ENCODE measurements at places on chromosomes 5 and 9.
A peak's percentile ranks its signal among the peaks of the same experiment; 100 is the strongest.

GRCh38 chr5:150672237-150672883 lies 11.3 kb downstream of the MYOZ3 start:
- no peak for DNase-seq

DNA sequence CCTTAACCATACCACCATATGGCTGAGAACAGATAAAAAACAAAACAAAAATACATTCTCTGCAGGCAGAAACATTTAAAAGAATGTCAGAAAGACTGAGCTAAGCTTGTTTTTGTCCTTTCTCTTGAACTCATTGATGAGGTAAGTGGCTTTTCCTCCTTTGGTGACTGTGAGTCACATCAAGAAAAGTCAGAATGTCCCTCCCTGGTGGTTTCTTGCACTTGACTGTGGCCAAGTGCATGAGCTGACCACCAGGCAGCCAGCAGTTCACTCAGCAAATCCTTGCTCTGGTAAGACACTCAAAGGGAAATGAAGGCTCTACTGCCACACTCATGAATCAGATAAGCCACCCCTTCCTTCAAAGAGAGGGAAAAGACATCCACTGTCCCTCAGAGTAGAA lies 970.9 kb downstream of the TAF11L14 start:
- DNase-seq, result no peak

DNA sequence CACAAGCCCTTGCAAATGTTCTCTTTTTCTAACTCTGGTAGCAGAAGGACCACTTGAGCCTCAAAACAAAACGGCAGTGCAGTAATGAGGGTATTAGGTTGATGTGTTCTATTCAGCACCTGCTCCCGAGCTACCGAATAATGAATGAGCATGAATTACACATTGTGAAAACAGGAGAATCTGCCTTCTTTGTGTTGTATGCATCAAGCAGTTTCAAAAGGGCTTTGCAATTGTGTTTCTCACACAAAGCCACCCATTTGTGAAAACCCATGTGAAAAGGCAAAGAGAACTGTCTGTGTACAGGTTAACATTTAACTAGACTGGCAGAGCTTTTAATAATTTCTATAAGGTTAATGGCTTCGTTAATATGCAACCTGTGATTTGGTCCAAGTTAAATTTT lies 97.8 kb downstream of the STK32A start:
- DNase-seq, result no peak

DNA sequence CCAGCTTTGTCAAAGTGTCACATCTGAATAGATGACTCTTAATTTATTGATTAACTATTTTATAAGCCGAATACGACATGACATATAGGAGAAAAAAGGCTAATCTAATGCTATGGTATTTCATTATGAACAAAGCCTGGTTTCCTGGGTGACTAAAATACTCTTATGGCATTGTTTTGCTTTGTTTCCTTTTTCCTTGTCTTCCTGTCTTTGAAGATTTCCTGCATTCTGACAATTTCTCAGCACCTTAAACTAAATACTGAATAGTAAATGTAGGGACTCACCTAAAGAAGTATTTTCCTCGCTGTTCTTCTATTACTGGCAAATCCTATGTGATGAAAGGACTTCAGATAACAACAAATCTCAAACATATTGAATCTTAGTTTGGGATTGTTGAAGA lies 1284.5 kb downstream of the EFNA5 start:
- no peak for DNase-seq

- no peak for DNase-seq
Measured at GRCh38 chr9:129202613-129203555, 24.8 kb upstream of the IER5L start.

DNA sequence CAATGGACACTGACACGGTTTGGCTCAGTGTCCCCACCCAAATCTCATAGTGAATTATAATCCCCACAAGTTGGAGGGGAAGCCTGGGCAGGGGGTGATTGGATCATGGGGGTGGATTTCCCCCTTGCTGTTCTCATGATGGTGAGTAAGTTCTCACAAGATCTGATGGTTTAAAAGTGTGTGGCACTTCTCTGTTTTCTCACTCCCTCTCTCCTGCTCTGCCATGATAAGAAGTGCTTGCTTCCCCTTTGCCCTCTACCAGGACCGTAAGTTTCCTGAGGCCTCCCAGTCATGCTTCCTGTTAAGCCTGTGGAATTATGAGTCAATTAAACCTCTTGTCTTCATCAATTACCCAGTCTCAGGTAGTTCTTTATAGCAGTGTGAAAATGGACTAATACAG lies 115.8 kb upstream of the KIF2A start:
- DNase-seq, result no peak

GRCh38 chr5:141973871-141974595 lies 5.1 kb downstream of the RNF14 start:
- no peak for DNase-seq

- DNase-seq, result no peak
Measured at GRCh38 chr9:81604306-81605169, 84.8 kb downstream of the TLE1 start.

DNA sequence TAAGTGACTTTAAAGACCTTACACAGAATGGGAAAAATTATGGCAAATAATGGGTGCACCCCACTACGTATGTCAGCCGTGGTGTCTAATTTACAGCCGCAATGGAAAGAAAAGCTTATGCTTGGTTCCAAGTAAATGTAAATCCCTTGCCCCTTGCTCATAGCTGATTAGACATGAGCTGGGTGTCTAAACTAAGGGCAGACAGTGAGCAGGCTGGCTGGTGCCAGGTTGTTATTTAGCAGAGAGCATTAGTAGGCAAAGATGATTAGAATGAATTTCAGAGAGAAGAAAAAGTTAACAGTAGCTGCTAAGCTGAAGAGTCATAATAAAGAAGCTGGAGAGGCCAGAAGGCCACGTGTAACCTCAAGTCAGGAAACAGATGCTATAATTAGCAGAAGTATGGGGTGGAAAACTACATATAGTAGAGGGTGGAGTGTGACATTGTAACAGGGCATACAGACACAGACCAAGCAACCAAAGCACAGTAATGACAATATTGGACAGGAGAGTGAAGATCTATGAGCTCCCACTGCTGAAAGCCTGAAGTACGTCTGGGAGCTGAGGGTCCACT lies 257.7 kb downstream of the MCTP1 start:
- no peak for DNase-seq

GRCh38 chr5:60365001-60365400 lies 335.0 kb downstream of the DEPDC1B start:
- DNase-seq, result no peak

DNA sequence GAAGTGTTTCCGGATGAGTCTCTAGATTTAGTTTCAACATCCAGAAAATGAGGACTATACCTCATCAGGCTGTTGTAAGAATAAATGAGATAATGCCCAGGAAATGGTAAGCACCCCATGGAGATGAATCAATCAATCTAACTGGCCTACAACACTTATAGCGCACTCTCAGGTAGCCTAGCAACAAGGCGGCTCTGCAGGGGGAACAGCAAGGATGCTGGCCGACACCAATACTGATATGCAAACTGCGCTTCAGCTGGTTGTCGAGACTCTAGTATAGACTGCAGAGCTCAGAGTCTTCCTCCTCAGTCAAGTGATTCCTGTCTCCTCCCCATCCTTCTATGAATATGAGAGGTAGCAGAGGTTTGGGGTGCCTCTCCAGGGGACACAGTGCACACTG lies 218.8 kb upstream of the WWC1 start:
- no peak for DNase-seq

DNA sequence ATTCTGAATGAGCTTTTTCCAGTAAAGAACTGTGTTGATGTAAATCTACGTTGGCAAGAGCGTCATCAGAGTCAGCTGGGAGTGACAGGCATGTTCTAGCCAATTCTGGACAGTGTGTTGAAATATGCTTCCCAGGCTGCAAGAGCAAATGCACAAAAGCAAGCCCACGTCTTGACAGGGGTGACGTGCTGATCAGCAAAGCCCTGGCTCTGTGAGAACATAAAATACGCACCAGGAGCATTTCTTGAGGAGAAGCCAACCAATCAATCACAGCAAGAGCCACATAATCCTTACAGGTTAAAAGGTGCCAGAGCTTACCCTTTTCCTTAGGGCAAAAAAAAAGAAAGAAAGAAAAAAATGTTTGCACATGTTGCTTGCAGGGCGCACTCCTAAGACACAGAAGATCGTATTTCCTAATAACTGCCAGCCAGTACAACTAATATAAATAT lies 148.1 kb downstream of the PDE4D start:
- no peak for DNase-seq

- no peak for DNase-seq
Measured at GRCh38 chr5:151178777-151179488, 21.4 kb upstream of the ANXA6 start.

DNA sequence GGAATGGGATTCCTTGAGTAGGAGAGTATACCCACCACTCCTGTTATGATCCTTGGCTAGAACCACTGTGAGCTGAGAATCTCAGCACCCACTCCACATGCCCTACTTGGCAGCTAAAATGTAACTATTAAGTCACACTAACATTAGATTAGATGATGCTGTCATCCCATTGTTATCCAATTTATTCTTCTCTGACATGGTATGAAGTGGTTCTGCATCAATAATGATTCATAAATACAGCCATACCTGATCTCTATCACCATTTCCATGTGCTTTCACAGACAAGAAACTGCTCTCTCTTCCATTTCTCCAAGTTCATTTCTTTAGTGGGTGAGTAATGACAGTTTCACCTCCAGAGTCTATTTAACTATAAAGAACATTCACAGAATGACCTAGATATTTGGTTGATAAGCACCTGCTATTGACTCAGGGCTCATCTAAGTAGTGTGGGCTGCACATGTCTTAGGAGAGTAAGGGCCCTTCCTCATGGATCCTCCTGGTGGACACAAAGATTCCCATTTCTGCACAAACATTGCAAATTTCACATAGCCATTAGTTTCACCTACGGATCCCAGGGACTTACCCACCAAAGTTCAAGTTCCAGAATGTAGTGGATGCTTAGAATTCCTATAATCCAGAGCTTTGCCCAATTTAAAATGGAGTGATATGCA lies 187.9 kb downstream of the EBF1 start:
- no peak for DNase-seq

DNA sequence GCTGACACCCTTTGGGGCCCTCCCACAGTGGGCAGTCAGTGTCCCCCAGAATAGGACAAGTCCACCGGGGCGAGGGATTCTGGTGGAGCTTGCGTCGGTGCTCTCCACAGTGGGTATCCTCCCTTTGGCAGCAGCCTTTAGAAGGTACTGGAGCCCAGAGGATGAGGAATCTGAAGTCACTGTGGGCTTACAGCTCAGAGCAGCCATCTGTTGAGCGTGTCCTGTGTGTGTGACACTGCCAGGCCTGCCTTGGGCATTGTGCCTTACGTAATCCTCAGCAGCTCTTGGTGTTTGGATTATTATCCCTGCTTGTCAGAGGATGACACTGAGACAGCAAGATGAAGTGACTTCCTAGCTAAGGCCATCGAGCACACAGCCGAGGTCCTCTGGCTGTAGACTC lies 12.6 kb downstream of the URM1 start:
- no peak for DNase-seq

DNA sequence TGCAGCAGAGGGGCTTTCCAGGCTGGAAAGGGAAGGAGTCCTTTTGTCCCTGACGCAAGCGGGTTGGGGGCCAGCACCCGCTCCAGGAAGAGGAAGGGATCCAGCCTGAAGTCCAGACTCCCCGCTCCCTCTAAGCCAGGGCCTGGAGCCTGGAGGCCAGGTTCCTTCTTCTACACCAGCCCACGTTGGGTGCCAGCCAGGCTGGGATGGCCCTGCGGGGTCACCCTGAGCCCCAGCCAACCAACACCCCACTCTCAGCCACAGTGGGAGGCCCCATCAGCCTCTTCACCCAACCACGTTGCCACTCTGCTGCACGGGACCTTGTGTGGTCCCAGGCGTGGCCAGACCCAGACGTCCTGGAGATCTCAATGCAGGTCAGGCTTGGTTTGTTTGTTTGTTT lies 970 bp upstream of the FUT7 start:
- no peak for DNase-seq

DNA sequence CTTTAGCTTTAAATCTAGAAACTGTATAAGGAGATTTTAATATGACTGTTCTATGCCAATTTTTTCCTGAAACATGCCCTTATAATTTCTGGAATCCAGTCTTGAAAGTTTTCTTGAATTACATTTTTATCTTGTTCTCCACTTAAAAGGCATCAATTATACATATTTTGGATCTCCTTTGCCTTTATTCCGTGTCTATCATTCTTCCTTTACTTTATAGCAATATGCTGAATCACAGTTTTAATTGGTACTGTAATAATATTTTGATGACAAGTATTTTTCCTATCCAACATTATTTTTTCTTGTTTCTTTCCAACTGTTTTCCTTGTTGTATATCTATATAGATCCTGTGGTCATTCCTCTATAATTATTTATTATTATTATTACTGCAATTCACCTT lies 361.2 kb downstream of the PIK3R1 start:
- no peak for DNase-seq

- DNase-seq, result no peak
Measured at GRCh38 chr5:65907135-65907534, 19.2 kb upstream of the ERBIN start.

DNA sequence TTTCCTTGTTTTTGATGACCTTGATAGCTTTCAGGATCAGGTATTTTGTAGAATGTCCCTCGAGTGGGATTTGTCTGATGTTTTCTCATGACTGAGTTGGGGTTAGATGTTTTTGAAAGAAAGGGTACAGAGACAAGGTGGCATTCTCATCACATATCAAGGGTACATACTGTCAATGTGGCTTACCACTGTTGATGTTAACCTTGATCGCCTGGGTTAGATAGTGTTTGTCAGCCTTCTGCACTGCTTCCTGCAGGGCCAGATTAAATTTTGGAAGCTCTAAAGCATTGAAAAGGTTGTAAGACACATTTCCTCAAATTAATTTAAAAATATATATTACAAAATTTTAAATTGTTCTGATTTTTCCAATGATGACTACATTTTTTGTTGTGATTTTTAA lies 287.4 kb upstream of the ACTBL2 start:
- DNase-seq, result no peak

GRCh38 chr9:76027416-76027815 lies 136.9 kb downstream of the PCSK5 start:
- DNase-seq, result no peak

DNA sequence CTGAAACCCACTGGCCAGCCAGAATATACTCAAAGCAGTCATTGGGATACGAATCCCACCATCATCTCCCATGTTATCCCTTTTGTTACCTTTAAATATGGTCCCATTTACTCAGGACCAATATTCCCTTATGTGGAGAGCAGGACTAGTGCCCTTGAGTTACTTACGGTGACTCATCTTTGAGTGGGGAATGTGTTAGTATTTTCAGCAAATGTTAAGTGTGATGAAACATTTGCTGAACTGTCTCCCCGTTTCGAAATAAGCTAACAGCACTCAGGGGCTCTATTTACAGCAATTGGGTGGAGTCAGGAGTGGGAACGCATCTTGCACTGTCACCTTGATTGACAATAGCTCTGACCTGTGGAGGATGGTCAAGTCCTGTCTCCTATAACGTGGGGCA lies 67.4 kb downstream of the CTSL start:
- no peak for DNase-seq

GRCh38 chr9:79809316-79809876 lies 237.6 kb downstream of the TLE4 start:
- no peak for DNase-seq

- no peak for DNase-seq
Measured at GRCh38 chr5:107476783-107477182, 194.0 kb downstream of the EFNA5 start.

- DNase-seq, result peak; percentile 67
Measured at GRCh38 chr5:142680605-142681259, 5.2 kb downstream of the FGF1 start.

- DNase-seq, result no peak
Measured at GRCh38 chr5:10525124-10525495, 38.8 kb upstream of the ANKRD33B start.

GRCh38 chr9:23441275-23441674 lies 384.8 kb downstream of the ELAVL2 start:
- DNase-seq, result no peak
